ENCODE measurements at places on chromosomes 13 and 19.

- no peak for DNase-seq
Observed at GRCh38 chr13:99636728-99637353, 135.6 kb downstream of the TM9SF2 start.

DNA sequence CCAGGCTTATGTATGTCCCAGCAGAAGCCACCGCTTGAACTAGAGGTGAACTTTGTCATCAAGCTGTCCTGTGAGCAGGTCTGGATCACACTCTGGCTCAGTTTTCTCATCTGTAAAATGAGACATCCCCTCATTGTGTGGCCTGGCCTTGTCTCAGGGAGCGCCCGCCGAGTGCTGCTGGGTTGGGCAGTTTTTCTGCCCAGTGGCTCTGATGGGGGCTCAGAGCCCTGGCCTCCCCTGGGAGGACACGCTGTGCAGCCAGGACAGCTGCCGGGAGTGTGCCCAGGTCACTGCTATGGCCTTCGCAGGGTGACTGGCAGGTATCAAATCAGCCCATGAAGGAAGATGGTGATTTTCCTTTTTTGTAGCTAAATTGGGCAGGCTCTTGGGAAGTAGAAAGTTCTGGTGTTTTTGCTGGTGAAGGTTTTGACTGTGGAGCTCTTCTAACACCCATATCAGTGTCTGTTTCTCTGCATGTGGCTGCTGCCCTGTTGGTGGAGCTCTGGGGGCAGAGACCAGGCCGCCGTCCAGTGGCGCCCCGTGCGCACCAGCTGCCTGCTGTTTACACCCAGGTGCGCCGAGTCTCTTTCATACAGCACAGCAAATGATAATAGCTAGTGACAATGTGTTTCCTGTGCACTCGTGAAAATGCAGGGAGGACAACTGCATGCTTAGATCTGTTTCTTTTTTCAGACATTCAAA lies 40.8 kb downstream of the SLC7A9 start:
- no peak for DNase-seq

- DNase-seq = no peak
Observed at GRCh38 chr19:45448887-45449299, 18.9 kb upstream of the FOSB start.

DNA sequence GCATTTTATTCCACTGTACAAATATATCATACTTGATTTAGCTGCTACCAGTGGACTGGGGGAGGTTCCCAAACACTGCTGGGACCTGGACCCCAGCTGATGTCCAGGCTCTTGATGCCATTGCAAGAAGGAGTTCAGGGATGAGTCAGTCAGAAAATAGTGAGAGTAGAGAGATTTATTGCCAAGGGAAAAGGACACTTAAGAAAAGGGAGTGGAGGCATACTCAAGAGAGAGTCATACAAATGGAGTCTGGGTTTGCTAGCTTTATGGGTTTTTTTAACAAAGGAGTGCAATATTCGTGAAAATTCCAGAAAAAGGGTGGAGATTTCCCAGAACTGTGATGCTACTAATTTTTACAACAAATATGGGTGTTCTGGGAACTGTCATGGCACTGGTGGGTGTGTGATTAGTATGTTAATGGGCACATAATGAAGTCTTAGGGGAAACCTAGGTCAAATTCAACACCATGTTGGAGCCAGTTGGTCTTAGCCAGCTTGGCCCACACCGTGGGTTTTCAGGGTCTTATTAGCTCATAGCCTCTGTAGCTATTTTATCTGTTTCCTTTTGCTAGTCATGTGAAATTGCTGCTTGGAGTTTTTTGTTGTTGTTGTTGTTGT lies 36.2 kb downstream of the GPC6 start:
- DNase-seq = no peak

GRCh38 chr19:55591555-55591954 lies 7.8 kb downstream of the FIZ1 start:
- no peak for DNase-seq

- DNase-seq = no peak
Observed at GRCh38 chr19:57096685-57097361, 23.0 kb upstream of the USP29 start.

DNA sequence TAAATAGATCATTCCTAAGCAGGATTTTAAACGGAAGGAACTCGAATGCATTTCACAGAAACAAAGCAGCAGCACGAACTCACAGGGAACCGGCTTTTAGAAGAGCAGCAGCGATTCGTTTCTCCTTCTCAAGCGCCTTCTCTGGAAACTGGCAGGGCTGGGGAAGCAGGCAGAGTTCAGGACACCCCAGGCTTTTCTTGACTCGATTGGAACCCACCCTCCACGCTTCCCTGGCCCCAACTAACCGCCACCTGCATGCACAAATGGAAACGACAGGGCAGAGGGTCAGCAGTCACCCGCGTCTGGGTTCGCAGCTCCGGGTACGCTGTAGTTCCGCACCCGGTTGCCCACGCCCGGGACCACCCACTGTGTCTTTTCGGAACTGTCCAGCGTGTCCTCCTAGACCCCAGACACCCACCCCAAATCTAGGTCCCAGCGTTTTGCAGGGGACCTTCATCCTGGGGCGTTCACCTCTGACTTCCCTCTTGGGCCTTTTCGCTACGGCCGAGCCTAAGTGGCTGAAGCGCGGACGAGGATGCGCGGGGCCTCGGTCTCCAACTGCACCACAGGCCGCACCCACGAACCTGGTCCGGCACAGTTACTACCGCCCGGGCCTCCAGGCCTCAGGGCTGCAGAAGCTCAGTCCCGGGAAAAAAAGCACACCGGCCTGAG lies 500 bp downstream of the ZFP30 start:
- DNase-seq = peak; percentile 1
